Stimulated activated CD4-positive, alpha-beta T cell treated with anti-CD3 and anti-CD28 coated beads, TNF-alpha, amount 100 ng/mL, for 1 hour (primary cell): ENCODE measurements at places on chromosomes 3 and 15.

- DNase-seq: no peak
Observed at GRCh38 chr3:20480786-20481365, 294.9 kb upstream of the SGO1 start.

DNA sequence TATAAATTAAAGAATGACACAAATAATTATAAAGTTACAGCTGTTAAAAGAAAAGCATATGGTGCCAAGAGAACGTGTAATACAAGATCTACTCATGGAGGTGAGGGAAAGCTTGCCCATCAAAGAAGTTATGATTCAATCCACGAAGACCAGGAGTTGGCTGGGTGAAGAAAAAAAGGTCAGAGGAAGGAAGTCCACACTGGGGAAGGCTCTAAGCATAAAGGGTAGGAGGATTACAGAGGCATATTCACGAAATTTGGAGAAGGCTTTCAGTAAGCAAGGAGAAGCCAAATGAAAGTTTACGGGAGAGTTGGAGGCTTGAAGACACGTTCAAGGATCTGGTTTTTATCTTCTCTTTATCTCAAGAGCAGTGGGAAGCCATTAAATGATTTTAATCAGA, 1.8 kb upstream of the TGFBR2 start:
- no peak for DNase-seq

GRCh38 chr3:134693804-134694203, 43.0 kb upstream of the KY start:
- DNase-seq: no peak

DNA sequence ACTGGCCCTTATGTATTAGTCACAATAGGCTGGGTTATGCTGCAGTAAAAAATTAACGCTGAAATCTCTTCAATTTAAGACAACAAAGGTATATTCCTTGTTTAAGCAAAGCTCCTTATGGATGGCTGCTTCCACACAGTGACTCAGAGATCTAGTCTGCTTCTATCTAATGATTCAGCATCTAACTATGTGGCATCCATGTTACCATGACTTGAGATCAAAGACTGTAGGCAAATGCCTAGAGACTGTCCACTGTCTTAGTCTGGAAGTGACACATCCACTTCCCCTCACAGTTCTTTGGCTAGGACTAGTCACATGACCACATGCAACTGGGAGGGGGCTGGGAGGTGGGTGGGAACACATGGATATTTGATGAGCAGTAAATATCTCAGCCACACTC, 61.3 kb upstream of the PSMD6 start:
- DNase-seq: no peak

- DNase-seq: no peak
Observed at GRCh38 chr15:74863239-74864056, 9.7 kb downstream of the SCAMP2 start.

DNA sequence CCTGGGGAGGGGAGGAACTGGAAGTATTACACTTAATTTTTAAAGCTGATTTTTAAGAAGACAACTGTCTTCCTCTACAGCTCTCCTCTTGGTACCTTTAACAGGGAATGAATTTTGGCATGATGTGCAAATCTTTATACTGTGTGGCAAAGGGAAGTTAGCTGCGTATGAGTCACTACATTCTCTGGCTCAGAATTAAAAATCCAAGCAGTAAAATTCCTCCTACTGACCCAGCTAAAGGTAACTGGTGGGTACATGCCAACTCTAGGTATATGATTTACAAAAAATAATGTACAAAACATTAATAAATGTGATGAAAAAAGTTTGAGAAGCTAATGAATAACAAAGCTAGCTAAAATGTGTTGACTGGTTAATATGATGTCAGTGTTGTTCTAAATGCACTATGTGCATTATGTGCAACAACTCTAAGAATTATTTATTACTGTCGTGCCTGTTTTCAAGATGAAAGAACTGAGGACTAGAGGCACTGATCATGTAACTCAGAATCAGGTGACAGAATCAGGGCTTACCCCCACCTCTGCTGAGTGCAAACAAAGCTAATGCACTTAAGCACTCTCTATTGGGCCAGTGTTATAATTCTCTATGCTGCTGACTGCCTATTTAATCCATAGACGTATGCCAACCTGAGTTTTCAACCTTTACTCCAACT, 194.7 kb upstream of the CADPS start:
- DNase-seq: no peak

GRCh38 chr15:79047676-79048439, 42.7 kb downstream of the RASGRF1 start:
- no peak for DNase-seq

DNA sequence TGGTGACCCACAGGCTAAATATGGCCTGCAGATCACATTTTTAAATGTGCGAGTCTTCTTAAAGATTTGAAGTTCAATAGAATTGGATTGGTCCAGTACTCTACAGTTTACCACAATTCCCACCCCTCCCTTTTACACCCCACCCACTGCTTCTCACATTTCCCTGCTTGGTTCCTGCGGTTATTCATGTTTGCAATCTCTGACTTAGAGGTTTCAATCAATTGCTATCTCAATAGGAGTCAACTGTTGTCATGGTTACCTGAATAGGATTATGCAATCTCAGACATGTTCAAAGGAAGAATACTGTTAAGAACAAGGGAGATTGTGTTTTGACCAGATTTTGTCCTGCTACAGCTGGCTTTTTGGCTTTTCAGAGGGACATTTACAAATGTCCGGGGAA, 4.9 kb upstream of the C3orf49 start:
- DNase-seq: no peak

- no peak for DNase-seq
Observed at GRCh38 chr3:122760453-122761271, 33.0 kb downstream of the HSPBAP1 start.

- DNase-seq: no peak
Observed at GRCh38 chr15:39273717-39274411, 307.0 kb upstream of the THBS1 start.

DNA sequence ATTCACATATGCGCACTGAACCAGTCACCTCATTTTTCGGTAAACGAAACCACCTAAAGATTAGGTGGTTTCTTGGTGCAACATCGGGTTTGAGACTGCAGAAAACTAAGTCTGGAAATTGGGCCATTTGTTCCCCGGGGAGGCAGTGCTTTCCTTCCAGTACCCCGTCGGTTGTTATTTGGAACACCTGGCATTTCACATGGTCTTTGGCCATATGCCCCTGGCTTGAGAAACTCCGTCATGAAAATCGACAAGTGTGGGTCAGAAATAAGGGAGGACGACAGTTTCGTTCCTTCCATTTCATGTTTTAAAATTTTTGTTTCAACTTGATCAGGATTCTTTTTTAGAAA, 544 bp upstream of the GATM start:
- no peak for DNase-seq

GRCh38 chr3:49495023-49495422, 25.0 kb downstream of the DAG1 start:
- DNase-seq: no peak

- no peak for DNase-seq
Observed at GRCh38 chr3:61315871-61316270, 64.6 kb upstream of the FHIT start.

- no peak for DNase-seq
Observed at GRCh38 chr3:46993292-46993691, 13.8 kb downstream of the NBEAL2 start.

DNA sequence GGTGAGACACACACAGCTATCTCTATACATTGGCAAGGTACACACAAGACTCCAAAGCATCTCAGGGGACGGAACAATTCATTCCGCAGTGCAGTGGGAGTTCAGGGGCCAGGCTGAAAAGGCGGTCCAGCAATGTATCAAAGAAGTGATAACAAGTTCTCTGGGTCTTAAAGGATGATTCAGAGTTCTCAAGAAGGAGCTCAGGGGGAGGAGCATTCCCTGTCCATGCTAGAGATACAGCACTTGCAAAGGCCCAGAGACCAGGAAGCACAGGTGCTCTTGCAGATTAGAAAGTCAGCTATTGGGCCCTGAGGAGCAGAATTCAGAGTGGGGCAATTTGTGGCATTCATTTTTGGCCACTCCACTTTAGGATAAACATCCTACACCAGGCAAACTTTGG, 34.9 kb downstream of the MECOM start:
- DNase-seq: no peak

DNA sequence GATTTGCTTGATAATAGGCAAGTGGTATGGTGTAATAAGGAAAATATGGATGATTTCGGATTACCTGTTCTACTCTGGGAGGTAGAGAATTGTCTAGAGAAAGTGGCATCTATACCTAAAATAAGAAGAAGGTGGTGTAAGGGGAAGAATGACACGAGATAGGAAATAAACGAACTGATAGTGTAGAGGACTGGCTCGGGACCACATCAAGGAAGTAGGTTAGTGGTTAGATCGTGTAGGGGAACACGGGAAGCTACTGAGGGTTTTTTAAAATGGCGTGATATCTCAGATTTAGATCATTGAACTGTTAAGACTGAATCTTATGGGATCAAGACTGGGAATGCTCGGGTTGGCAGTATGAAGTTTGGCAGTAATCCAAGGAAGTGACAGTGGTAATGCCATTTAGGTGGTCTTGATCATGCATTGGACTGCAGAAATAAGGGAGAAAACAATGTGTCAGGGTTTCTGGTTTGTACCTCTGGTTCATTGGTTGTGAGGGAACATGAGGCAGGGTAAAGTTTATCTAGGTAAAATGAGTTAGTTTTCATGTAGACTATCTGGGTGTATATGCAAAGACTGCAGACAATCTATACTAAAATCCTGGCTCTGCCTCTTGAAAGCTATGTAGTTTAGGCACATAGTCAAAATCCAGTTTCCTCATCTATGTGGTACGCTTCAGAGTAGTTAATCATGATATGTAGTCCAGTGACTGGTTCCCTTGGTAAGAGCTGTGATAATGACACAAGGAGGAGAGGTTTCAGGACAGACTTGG, 7.4 kb downstream of the RPL14 start:
- DNase-seq: no peak

DNA sequence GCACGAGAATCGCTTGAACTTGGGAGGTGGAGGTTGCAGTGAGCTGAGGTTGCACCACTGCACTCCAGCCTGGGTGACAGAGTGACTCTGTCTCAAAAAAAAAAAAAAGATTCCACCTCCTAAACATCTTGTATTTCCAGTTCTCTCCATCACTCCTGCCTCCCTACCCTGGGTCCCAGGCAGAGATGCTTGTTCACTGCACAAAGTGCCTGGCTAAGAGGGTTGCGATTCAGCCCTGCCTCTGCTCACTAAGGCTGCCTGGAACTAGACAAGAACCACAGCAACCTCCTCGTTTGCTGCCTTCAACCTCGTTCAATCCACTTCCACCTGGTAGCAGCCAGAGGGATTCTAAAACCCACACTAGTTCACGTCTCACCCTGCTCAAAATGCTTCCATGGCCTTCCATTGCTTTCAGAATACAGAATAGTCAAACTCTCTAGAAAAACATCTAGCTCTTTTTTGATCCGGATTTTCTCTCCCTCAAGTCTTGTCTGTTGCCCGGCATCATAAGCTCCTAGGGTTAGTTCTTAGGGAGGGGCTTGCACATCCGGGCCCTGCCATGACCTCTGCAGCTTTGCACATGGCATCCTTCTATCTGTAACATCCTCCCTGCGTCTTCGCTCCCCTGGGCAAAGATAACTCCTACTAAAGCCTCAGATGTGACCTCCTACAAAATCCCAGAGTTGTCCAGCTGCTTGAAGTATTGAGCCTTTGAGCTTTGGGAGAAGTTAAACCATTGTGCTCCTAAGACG, 1.0 kb upstream of the MCM2 start:
- DNase-seq: no peak

GRCh38 chr15:75335705-75336355, at the start of gene COMMD4:
Gene COMMD4 (plus strand): TSS chr15:75336063. CDS start chr15:75336090, 27 bp downstream.
- peak; percentile 20 for DNase-seq

- no peak for DNase-seq
Observed at GRCh38 chr3:38548154-38548931, 52.2 kb downstream of the EXOG start.

GRCh38 chr15:19899021-19899824, 642.4 kb downstream of the GOLGA6L6 start:
- DNase-seq: no peak

- DNase-seq: no peak
Observed at GRCh38 chr3:9208605-9209152, 40.8 kb downstream of the SRGAP3 start.

- DNase-seq: no peak
Observed at GRCh38 chr3:72155391-72156064, 370.6 kb upstream of the PROK2 start.

DNA sequence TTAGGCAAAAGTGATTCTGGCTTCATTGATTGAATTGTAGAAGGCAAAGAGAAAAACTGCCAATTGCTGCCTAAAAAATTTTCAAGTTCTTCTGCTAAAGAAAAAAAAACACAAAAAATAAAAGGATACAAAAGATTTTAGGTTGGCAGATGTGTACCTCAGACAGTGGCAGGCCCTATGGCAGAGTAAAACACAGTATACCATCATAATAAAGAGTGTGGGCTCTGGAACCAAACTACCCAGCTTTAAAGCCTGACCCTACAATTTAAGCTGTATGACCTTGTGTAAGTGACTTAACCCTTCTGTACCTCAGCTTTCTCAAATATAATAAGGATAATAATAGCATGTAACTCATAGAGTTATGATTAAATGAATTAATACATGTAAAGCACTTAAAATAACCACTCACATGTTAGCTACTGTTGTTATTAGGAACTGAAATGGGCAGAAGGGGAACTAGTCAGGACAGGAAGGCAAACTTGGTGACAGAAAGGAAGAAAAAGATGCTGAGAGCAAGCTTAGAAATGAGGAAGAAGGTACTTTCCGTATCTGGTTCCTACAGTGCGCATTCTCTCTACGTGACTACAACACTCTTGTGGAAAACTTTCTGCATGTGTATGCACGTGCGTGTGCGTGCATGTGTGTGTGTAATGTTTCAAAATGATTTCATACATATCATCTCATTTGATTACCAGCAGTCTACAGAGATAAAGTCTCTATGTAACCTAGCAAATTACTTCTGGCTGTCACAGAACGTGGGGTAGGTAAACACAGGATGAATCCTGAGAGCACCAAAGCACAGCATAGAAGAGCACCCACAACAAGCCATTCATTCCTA, 13.6 kb upstream of the GATM start:
- no peak for DNase-seq

DNA sequence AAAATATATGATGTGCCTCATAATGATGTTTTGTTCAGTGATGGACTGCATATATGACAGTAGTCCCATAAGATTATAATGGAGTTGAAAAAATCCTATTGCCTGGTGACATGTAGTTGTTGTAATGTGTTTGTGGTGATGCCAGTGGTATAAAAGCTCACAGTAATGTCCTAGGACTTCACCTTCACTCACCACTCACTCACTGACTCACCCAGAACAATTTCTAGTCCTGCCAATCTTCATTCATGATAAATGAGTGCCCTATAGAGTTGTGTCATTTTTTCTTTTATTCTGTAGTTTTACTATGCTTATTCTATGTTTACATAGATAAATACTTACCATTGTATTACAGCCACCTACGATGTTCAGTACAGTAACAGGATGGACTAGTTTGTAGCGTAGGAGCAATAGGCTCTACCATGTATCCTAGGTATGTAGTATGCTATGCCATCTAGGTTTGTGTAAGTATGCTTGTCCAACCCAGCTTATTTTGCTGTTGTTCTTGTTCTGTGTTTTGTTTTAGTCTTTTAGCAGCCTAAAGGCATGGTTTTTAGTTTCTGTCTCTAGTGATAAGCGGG, 88.5 kb upstream of the LRRFIP2 start:
- no peak for DNase-seq

- no peak for DNase-seq
Observed at GRCh38 chr3:127284258-127284657, 3.6 kb downstream of the PRR20G start.

GRCh38 chr15:83318036-83318435, 33.6 kb upstream of the BNC1 start:
- no peak for DNase-seq

GRCh38 chr3:134453631-134454030, 32.2 kb downstream of the ANAPC13 start:
- DNase-seq: no peak
